ENCODE measurements at places on chromosomes 7 and 10.

GRCh38 chr7:128869138-128869943 lies 6.7 kb downstream of the ATP6V1F start:
- peak; percentile 59 for DNase-seq

- no peak for DNase-seq
Observed at GRCh38 chr10:122782911-122783310, 62.7 kb downstream of the CUZD1 start.

- no peak for DNase-seq
Observed at GRCh38 chr7:143929224-143929920, 5.7 kb upstream of the OR2F2 start.

DNA sequence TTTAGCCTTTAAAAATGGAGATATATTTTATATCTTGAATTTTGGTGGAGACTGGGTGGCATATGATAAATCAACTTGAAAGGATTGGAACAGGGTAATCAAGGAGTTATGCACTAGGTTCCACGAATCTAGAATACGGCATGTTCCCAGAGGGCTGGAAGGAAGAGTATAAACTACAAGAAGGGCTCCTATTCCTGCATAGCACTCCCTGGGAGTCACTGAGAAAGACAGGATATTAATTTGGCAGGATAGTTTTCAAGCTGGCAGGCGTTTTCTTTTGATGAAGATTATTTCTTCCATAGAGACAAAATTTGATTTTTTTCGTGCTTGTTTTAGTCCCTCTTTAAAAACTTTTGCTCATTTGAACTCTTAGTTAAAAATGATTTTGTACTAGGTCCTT lies 119.7 kb downstream of the VWC2 start:
- DNase-seq = no peak

DNA sequence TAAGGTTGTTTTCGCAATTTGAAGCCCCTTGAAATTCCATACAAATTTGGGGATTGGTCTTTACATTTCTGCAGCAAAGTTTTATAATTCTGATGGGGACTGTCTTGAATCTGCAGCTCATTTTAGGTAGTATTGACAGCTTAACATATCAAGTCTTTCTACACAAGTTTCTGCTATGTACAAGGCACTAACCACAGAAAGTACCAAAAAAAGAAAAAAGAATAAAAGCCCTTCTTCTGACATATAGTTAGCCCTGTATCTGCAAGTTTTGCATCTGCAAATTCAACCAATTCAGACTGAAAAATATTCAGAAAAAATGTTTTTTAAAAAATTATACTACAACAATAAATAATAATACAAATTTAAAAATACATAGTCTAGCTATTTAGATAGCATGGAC lies 15.3 kb downstream of the POT1 start:
- DNase-seq = no peak

DNA sequence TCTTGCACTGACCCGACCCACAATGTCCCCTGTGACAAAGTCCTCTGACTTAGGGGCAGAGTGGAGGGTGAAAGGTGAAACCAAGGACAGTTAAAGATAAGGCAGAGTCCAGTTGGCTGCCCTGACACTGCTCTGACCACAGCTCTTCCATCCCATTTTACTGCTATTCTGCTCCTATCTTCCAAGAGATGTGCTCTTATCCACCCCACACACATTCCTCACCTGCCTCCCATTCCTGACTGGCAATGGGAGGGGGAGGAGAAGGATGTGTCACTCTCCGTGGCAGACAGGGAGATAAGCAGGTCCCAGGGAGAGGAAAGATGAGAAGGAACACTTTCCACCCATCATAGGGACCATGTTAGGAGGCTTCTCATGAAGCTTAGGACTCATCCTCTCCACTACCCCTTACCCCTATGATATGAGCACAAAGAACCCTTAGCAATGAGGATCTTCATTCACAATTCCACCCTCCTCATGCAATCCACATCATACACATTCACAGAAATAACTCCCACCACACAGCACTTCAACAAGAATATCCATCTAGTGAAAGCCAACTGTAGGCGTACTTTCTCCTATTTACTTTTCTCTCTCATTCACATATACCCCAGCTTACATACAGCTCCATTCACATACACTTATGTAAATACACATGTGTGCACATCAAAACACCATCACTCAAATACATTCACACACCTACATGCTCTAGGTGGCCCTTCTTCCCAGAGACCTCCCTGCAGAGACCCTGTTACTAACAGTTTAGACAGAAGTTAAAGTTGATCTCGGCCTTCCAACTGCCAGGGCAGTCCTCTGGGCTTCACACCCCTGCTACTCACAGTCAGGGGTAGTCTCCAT lies 6.6 kb downstream of the SYNPO2L start:
- DNase-seq = no peak

- no peak for DNase-seq
Observed at GRCh38 chr7:133763076-133763640, 364.0 kb upstream of the LRGUK start.

GRCh38 chr7:77811516-77812289 lies 13.1 kb downstream of the PHTF2 start:
- DNase-seq = no peak

DNA sequence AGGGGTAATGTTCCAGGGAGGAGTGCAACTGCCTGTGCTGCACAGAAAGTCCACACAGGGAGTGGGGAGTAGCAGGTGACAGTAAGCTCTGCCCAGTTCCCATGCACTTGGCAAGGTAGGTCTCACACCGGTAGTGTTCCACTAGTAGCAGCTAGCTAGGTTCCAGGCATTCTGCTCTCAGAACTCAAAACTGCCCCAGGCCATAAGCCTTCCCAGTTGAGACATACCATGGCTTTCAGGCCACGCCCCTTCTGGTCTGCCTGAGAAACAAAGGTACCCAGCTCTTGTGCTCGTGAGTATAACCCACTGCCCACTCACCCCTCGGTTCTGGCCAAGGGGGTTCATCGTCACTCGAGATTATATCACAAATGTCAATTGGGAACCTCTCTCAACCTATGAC lies 12.6 kb downstream of the CASP7 start:
- no peak for DNase-seq
